Natural killer cell treated with Interleukin-12 subunit alpha and Interleukin-12 subunit beta and Interleukin-15 and Interleukin-18, amount 100 ng/mL, for 72 hours (primary cell): ENCODE measurements at places on chromosomes 3 and 15. TPM values are rescaled to one million over a fixed set of nuclear protein-coding genes. Genes with fewer than 3 reads are reported as not detected.

DNA sequence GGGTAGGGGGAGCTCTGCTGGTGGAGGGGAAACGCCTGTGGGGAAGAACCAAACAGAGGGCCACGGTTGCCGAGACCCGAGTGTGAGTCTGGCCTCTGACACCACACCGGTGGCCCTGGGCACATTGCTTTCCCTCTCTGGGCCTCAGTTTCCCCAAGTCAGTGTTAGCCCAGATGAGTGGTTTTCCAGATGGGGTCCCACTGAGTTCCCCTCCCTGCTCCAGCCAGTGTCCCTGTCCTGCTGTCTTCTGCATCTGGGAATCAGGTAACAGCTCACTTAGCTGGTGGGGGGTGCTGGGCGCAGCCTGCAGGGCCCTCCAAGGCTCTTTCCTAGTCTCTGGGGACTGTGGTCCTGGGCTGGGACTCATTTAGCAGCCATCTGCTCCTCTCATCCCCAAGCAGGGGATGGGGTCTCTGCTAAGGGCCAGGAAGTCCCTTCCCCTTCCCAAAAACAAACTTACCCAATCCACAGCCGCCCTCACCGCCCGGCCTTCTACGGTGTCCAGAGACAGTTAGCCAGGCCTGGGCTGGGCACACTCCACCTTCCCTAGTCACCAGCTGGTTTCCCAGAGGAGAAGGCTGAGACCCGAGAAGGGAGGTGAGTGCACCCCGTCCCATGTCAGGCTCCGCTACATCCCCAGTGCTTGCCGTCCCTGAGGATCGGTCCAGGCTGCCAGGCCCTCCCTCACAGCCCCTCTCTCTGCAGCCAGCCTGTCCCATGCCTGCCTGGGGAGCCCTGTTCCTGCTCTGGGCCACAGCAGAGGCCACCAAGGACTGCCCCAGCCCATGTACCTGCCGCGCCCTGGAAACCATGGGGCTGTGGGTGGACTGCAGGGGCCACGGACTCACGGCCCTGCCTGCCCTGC is 676 bp downstream of the GP9 start:
- no peak for DNase-seq

- no peak for DNase-seq
Measured at GRCh38 chr15:95025924-95026728, 794.8 kb downstream of the MCTP2 start.

DNA sequence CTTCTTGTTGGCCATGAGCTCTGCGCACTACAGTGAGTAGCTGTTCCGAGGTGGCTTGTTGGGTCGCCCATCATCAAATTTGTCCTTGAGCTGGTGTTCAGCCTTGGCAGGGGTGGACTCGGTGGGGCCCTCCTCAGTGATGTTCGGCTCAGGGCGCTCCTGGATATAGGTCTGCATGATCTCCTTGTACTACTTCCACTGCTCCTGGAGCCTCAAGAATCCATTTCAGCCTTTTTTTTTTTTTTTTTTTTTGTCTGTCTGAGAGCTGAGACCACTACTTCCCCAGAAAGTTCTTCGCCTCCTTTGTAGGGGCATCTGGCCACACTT is 39.3 kb upstream of the ARL8B start:
- DNase-seq = no peak

Gene DYNLT2B
- 10.1 TPM for total RNA-seq

DNA sequence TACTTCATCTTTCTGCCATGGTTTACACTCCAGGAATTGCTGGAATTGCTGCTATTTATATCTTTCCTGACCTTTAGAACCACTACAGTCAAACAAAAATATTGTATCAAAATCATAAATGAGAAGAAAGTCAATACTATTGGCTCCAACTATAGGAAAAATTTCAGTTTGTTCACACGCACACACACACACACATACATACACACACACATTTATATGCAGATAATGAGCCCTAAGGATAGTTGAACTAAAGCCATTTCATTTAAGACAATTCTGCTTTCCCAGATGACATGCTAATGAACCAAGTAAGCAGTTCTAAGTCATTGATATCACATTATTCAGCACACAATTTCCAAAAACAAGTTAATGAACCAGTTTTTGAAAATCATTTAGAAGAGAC is 627.3 kb downstream of the PLOD2 start:
- no peak for DNase-seq

DNA sequence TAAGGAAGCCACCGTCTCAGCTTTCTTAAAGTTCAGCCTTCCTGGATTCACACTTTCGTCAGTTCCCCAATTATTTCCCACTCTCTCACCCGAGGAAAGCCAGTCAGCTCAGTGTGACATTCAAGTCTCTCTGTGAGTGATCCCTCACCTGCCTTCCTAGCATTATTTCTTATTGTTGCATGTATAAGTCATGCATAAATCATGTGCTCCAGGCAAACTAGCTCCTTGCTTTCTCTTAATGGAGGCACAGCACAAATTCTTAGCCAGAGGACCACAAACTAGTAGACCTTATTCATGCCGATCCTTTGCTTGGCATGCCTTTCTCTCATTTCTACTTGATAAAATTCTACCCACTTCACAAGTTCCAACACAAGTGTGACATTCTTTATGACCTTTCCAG is 44.3 kb downstream of the CLDN11 start:
- no peak for DNase-seq

Gene CLDN16
- not detected for total RNA-seq

- no peak for DNase-seq
Measured at GRCh38 chr3:52775877-52776276, 1.5 kb upstream of the ITIH1 start.

Gene GP5
- 0.24 TPM for total RNA-seq

GRCh38 chr3:183924543-183924942 is 39.9 kb upstream of the PARL start:
- no peak for DNase-seq

- peak; percentile 58 for DNase-seq
Measured at GRCh38 chr15:25439369-25439836, 579 bp upstream of the UBE3A start.

DNA sequence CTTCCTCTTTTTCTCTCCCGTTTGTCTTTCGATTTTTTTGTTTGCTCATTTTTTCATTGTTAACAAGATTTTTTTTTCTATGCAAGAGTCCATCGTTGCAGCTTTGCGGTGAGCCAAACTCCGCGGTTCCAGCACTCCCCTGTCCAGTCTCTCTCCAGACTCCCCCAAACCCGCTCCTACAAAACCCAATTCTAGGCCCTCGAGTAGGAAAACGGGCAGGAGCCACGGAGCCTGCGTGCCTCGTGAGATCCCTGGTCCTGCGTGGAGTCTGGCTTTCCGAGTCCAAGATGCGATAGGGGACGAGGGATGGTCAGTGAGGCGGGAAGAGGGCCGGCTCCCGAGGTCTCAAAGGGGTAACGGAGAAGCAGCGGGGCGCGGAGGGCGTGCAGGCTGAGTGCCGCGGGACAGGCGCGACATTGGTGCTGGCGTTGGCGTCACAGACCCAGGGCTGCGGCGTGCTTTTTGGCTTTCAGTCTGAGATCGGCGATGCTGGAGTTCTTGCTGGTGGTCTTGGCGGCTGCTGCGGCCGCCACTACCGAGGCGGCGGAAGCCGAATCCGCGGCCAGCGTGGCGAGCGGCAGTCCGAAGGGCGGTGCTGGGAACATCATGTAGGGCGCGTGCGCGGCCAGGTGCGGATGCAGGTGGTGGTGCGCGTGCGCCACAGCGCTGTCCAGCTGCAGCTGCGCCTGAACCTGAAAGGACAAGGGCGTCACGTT is 8.5 kb downstream of the SHOX2 start:
- DNase-seq = peak; percentile 81

DNA sequence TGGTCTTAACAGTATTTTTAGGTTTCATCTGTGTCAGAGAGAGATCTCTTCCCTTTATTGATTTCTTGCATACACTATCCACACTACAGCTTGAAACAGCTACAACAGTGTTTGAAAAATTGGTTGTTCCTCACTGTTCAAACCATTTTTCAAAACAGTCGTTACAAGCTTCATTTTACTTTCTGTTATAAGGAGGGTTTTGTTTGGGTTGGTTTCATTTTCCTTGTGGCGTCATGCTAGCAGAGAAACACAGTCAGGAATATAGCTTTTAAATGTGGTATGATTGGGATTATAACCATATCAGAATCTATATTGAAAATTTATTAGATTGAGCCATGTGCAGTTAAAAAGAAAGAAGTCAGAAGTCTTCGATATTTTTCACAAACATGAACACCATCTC is 400.6 kb downstream of the ZBTB20 start:
- DNase-seq = no peak

- DNase-seq = no peak
Measured at GRCh38 chr3:61222467-61222866, 28.8 kb downstream of the FHIT start.

- no peak for DNase-seq
Measured at GRCh38 chr3:108940568-108941263, 13.0 kb downstream of the GUCA1C start.

DNA sequence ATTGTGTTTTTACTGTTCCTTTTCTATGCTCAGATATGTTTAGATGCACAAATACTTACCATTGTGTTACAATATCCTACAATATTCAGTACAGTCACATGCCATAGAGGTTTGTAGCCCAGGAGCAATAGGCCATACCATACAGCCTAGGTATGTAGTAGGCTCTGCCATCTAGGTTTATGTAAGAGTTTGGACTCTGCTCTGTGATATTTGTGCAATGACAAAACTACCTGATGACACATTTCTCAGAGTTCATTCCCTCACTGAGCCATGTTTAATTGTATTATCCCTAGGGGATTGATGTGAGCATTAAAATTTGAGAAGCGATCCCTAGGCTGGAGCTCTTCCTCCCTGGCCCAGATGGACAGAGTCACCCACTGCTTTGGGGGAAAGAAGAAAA is 270.0 kb upstream of the PROK2 start:
- no peak for DNase-seq

DNA sequence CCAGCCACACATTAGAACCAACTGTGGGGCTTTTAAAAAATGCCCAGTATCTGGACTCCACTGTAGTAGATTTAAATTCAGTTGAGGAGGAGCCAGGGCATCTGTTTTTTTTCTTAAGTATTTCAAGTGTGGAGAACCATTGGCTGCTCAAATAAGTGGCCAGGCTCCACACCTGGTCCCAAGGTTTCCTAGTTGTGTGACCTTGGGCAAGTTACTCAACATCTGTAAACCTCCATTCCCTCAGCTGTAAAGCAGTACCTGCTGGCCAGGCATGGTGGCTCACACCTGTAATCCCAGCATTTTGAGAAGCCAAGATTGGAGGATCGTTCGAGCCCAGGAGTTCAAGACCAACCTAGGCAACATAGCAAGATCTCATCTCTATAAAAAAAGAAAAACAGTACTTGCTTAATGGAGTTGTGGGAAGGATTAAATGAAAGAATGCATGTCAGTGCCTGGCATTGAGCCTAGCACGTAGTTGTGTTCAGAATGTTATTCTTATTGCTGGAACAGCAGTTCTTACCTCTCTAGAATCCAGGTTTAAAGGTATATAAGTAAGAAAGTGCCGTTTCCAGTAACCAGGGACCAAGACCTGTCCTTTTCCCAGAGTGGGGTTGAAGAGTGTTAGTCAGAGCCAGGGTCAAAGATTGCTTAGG is 2.0 kb downstream of the PPP1R14D start:
- DNase-seq = no peak

- no peak for DNase-seq
Measured at GRCh38 chr3:72434296-72434695, 413.9 kb downstream of the SHQ1 start.

DNA sequence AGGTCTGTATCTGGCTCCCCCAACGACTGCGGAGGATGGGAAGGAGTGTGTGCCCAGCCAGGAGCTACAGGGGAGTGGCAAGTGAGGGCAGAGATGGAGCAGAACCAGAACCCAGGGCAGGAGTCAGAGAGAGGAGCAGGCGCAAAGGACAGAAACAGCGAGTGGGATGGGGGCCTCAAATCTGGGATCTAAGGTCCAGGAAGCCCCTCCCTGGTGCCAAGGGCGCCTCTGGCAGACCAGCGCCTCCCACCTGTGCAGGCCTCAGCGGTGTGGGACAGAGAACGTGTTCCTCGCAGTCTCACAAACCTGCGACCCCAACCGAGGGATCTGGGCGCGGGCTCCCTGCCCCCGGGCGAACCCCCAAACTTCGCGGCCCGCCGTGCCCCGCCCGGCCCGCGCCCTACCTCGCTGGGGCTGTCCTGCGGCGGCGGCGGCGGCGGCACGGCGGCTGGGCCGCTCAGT is 301 bp downstream of the PCBP4 start:
- DNase-seq = no peak

GRCh38 chr3:19151171-19151570 is 2.9 kb downstream of the KCNH8 start:
- no peak for DNase-seq

DNA sequence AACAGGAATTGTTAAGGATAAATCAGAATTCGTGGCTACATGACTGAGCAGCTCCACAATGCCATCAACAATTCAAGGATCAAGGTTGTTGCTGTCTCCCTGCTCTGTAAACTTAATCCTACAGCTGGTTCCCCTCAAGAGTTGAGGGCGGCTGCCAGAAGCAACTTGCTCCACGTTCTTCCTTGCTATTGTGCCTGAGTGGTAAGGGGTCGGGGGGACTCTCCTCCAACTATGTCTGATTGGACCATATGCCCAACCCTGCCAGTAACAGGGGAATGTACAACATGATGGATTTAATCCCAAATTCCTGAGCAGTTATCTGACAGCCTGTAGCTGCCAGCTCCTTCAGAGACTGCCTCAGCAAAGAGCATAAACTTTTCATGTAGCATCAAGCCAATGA is 37.9 kb upstream of the MECOM start:
- DNase-seq = no peak

Gene RPL35A
- total RNA-seq = 683 TPM

GRCh38 chr3:128805772-128806171 is 73.6 kb upstream of the ACAD9 start:
- no peak for DNase-seq

DNA sequence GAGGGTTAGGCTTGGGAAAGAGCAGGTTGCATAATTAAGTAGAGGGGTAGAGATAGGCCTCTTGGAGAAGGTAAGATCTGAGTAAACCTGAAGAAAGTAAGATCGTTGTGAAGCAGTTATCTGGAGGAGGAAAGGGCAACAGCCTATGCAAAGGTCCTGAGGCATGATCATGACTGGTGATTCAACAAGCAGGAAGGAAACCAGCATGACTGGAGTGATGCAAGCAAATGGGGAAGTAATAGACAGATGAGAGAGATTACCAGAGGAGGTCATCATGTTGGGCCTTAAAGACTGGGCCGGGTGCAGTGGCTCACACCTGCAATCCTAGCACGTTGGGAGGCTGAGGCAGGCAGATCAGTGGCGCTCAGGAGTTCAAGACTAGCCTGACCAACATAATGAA is 360.2 kb downstream of the EPHB1 start:
- DNase-seq = no peak
